ENCODE measurements at places on chromosomes 6 and 20. TPM values are rescaled to one million over a fixed set of nuclear protein-coding genes. Genes with fewer than 3 reads are reported as not detected.

RNF217 gene
- 14.6 TPM for total RNA-seq

SLC22A2 gene
- 20.3 TPM for total RNA-seq

- DNase-seq = no peak
Observed at GRCh38 chr20:52305858-52306257, 114.3 kb upstream of the ZFP64 start.

GRCh38 chr6:137871291-137871690 lies 4.2 kb downstream of the TNFAIP3 start:
- DNase-seq = no peak

DNA sequence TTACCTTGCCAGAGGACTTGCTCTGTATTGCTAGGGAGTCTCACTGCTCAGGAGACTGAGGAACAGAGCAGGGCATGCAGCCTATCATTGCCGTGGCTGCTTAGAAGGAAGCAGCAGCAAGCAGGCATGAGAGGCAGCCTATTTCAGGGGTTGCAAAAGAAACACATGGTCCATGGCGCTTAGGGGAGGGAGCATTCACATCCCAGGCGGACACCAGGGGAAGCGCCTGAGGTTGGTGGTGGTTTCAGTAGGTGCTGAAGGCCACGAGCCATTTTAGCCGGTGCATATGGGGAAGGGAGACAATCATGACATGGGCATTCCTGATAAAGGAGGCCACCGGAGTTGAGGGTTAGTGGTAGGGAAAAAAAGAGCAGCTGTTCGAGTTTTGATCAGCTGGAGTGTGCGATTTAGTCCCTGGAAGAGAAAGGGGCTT lies 20.9 kb downstream of the FARS2 start:
- no peak for DNase-seq

- no peak for DNase-seq
Observed at GRCh38 chr6:34593701-34594100, 37.6 kb upstream of the SPDEF start.

GRCh38 chr6:35381132-35381531 lies 38.8 kb downstream of the PPARD start:
- DNase-seq = no peak

GRCh38 chr20:62200491-62201172 lies 17.8 kb downstream of the MTG2 start:
- DNase-seq = no peak

DNA sequence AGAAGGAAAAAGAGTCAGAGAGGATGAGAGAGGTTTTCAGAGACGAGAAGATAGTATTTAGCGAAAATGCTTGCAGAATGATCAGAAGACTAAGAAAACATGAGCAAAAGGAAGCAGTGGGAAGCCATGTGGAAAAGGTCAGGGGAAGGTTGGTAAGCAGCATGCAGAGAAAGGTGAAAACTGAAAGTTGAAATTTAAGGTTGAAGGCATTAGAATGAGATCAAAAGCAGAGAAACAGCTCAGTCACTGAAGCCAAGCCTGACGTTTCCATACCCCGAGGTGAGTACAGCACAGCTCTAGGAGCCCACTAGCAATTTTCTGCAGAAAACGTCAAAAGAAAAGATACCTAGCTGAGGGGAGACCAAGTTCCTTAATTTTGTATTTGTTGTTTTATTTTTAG lies 19.1 kb upstream of the TFB1M start:
- no peak for DNase-seq

Measured in renal cortical epithelial cell (primary cell).